ENCODE measurements at places on chromosomes 2 and 18.

- no peak for DNase-seq
These were observed 8.9 kb downstream of the ARHGAP25 start for GRCh38 chr2:68743531-68743930.

DNA sequence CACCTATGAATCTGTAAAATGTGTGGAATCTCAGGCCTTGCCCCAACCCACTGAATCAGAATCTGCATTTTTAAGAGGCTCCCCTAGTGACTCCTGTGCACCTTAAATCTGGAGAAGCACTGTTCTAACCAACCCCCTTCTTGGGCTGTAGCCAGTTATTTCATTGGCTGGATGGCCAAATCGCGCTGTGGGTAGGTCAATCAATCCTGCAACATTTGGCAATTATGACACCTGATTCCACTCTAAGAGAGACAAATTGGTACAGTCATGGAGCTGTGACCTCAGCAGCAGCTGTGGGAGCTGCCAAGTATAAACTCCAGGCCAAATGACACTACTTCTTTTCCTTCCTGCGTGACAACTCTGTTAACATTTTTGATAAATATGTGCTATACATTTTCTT, 208.7 kb downstream of the CLIP4 start:
- DNase-seq: no peak

- DNase-seq: no peak
These were observed 1.6 kb downstream of the KLHL29 start for GRCh38 chr2:23386339-23387220.

DNA sequence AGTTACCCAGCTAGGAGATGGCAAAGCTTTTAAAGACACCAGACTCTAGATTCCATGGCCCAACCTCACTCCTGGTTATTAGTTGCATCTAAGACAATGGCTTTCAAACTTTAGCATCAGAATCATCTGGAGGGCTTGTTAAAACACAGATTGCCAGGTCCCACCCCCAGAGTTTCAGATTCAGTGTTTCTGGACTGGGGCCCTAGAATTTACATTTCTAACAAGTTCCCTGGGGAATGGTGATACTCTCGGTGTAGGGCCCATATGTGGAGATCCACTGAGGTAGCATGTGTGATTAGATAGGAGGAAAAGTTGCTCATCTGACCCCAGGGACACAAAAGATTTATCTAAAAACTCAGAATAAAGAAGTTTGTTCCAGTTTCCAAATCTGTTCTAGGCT, 14.5 kb upstream of the TTR start:
- no peak for DNase-seq

GRCh38 chr2:58688813-58689212, 447.7 kb upstream of the FANCL start:
- DNase-seq: no peak

DNA sequence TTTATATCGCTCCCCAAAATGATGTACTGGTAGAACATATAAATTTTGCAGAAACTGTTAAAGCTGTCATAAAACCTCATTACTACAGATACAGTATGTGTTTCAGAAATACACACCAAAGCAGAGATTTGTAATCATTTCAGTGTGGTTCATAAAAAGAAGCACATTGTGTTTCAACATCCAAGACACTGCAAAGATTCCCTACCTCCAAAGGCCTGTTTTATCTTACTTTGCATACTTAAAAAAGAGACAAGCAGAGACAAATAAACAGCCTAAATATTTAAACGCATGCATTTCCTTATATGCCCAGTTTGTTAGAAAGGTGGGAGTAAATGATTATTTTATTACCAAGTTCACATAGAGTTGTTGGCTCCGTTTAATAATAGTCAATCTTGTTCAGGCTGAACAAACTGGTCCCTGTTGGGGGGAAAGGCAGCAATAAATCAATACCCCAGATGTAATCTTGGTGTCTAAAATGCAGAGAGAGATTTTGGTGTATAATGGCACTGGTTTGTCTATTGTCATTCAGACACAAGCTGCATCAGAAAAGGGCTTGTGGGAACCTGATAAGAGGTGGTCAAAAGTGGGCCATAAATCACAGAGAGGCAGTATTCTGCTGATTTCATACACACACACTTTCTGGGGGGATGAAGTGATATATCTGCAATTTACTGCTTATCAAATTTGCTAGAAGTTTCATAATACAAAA, 321.4 kb upstream of the ETAA1 start:
- DNase-seq: no peak

DNA sequence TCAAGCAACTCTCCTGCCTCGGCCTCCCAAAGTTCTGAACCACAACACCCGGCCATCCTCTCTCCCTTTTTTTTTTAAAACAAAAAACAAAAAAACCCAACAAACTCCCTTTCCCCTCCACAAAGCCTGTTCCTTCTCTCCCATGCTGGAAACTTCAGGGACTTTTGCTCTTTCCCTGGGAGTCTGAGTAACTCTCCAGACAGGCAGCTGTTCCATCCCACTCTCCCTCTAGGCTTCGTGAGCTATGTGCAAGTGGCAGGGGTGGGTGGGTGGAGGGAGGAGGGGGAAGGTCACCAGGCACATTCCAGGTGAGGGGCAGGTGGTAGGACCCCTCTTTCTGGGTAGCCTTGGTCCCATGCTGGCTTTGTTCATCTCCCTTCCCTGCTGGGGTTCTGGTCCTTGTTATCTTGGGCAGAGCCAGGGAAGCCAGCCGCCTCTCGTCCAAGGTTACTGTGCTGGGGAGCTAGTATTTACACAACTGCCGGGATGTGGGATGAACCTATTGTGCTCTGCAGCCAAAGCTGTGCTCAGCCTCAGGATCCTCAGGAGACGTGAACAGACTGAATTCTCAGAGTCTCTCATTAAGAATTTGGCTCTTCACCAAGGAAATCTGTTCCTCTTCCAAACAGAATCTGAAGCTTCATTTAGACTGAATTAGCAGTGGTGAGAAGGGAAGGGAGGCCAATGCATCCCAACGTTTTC, 106.9 kb downstream of the LIPG start:
- no peak for DNase-seq

DNA sequence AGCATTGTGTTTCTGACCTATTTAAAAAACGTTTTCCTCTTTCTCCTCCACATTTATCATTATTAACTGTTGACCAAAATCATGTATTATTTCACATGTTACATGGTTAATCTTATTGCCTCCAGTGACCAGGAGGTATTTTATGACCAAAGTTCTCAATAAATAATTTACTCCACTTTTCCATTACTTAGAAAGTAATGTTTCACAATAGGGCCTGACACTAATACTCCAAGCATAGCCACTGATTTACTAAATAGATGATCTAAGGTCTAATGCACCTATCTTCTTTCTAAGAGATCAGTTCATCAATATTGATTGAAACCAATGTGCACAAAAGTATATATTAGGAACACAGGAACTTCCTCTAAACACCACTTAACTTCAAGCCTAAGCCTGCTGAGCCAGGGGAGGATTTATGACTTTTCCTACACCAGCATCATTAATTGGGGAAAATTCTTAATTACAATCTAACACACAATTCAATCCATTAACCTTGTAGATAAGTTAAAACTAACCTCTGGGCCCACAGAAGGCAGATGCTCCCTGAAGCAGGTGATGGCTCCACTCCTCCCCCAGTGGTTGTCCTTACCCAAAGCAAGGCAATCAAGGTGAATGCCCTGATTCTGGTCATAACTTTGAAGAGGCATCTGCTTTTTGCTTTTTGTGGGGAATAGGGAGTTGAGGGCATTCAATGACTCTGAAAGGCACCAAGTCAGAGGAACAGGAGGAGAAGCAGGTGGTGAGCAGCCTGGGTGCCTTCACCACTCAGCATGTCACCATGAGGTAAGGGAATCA, 33.9 kb downstream of the RBMS1 start:
- no peak for DNase-seq

DNA sequence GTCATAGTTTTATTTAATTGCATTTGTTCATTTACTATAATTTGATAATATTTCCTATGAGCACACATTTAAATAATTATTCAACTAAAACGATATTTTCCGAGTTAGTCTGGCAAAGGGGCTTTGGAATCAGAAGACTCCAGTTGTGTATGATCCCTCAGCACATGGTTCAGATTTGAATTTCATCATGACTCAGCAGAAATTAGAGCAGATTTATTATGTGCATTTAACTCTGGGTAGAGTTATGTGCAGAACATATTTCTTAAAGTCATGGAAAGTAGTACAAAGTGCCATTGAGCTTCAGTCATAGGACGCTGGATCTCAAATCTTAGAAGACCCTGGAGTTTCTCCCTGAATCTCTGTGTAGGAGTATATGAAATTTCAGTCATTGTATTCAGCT, 106.7 kb downstream of the ADCYAP1 start:
- DNase-seq: no peak

DNA sequence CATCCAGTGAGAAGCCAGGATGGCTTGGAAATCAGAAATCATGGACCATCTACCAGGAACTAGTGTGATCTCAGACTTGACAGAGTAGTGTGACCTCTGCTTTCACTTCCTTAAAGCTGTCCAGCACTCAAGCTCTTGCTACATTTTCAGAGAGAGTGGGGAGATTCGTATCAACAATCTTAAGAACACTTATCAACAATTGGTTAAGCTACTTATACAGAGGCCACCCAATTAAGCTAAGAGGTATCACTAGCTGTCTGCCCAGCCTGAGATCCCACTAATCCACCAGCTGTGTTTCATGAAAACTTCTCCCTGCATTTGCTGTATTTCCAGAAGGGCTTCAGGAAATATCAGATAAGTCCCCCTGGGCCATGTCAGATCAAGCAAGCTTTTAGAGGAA, 4.2 kb downstream of the RPRM start:
- no peak for DNase-seq

GRCh38 chr18:45416168-45416567, 199.1 kb upstream of the SLC14A2 start:
- no peak for DNase-seq

- DNase-seq: no peak
These were observed 60.0 kb downstream of the NXPH2 start for GRCh38 chr2:138720035-138720838.

DNA sequence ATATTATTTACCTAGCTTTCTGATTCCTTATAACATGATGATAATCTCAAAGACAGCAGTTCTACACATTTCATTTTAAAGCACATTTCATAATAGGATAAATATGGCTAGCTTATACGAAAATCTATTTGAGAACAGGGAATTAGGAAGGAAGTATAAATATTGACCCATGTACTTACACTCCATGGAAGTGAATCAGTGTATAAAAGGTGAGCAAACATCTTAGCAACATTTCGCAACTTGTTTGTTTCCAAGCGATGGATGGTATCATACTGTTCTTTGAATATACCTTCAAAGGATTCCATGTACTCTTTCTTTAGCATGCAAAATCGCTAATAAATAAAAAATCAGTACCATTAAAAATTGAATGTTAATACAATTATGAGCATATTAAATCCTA, 53.1 kb downstream of the CWC22 start:
- DNase-seq: no peak

DNA sequence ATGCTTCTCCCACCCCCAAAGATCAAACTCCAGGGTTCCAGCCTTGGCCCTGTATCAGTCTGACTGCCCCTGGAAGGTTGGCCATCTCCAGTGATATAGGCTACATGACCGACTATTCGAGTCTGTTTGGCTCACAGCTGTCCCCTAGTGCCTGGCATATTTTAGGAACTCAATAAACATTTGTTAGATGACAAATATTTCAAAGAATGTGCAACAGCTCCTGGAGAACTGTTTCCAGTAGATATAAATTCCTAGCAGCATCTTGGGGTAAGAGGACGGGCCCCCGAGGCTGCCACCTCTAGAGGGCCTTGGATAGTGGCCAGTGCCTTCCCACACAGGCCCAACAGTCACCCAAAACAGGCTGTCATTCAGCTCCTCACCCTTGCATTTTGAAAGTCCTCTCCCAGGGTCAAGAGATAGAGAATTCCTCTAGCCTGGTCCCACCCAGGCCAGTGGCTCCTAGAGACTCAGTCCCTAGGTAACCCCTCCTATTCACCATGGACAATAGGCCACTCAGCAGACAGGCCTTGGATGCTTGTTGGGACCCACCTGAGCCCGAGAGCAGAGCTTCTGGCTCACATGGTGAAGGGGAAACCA, 45.1 kb upstream of the ATP6V1B1 start:
- no peak for DNase-seq

- DNase-seq: no peak
These were observed 95.8 kb upstream of the DSEL start for GRCh38 chr18:67612281-67612680.

DNA sequence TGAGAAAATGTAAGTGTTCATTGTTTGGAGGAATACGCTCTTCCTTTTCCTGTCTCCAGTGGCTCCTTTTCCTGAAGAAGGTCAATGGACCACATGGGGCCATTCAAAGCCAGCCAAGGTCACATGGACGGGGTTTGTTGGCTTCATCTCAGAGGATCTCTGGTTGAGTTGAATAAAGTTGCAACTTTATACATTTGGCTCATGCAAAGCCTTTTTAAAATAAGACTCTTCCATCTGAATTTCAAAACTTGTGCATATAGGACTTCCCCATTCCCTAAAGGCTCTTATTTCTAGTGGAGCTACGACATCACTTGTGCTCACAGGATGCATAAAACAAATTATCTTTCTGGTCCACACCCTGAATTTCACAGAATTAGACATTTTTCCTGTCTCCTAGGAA, 235.5 kb downstream of the CMPK2 start:
- DNase-seq: no peak

GRCh38 chr2:19786408-19787058, 115.2 kb downstream of the TTC32 start:
- DNase-seq: no peak

DNA sequence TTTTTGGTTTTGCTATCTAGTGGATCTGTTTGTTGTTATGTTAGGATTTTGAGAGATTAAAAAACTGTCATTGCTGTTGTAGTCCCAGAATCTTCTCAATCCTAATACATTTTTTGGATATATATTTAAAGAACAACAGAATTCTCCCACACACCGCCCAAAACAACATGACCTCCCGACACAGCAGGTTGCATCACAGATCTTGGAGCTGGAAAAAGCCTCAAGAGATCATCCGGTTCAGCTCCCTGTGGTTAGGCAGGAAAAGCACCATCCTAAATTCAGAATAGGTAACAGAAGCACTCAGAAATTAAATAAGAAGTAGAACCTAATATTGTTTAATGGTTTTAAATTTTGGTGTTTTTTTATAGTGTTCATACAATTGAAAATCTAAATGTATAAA, 251.4 kb upstream of the STON1 start:
- DNase-seq: no peak

DNA sequence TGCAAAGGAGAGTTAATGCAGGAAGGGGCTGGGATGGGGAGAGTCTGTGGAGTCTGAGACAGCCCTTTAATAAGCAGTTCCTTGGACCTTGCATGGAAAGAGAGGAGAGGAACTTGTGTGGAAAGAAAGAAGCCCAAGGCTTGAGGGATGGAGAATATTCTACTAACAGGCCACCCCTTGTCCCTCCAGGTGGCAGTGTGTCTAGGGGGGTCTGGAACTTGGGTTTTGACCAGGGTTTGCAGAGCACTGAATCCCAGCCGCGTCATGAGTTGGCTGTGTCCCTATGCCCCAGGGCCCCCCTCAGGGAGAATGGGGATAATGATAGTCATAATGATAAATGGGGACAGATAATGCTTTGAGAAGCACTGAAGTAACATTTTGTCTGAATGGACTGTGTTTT, 15.0 kb downstream of the TCF7L1 start:
- no peak for DNase-seq

- no peak for DNase-seq
These were observed 56.2 kb downstream of the POLR1A start for GRCh38 chr2:86049529-86049928.

GRCh38 chr2:134660626-134661402, 58.0 kb downstream of the TMEM163 start:
- DNase-seq: no peak

GRCh38 chr2:122023059-122023864, 267.8 kb downstream of the TSN start:
- no peak for DNase-seq

GRCh38 chr2:232058063-232058877, 96.8 kb downstream of the DIS3L2 start:
- DNase-seq: no peak

Data from naive thymus-derived CD4-positive, alpha-beta T cell (primary cell).